Stimulated activated CD4-positive, alpha-beta T cell treated with anti-CD3 and anti-CD28 coated beads, Interleukin-12 subunit alpha, Interleukin-12 subunit beta, amount 100 ng/mL, for 24 hours (primary cell): ENCODE measurements at places on chromosomes 2 and 18.

DNA sequence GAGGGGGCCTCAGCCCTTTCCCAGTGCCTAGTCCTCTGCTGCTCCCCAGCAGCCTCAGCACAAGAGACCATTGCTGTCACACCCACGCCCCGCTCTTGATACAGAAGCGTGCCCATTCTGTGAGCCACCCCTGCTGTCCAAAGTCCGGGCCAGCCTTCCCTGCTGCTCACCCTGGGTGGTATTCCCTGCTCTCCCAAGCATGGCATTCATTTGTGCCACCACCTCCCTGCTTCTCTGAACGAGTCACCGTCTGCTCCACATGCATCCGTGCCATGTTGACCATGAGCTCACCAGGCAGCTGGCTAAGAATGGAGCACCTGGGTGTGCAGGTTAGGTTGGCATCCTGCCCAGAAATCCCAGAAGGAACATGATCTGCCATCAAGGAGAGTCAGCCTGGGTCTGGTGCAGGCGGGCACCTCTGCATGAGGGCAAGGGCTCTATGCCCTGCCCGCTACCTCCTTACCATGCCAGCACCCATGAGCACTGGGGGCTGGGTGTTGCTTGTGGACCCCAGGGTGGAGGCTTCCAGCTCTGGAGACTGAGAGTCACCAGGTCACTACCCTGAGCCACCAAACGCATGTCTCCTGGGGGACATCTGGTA is 63.0 kb downstream of the TWIST2 start:
- no peak for DNase-seq

DNA sequence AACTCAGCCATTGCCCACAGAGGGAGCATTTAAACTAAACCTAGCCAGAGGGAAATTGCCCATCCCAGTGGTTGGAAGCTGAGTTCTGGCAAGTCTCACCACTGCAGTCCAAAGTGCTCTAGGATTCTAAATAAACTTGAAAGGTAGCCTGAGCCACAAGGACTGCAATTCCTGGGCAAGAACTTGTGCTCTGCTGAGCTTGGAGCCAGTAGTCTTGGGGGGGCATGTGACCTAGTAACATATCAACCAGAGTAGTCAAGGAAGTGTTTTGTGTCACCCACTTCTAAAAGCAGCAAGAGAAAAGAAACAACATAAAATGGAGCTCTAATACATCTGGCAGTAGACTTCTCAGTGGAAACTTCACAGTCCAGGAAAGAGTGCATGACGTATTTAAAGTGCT is 167.0 kb downstream of the PTH2R start:
- no peak for DNase-seq

DNA sequence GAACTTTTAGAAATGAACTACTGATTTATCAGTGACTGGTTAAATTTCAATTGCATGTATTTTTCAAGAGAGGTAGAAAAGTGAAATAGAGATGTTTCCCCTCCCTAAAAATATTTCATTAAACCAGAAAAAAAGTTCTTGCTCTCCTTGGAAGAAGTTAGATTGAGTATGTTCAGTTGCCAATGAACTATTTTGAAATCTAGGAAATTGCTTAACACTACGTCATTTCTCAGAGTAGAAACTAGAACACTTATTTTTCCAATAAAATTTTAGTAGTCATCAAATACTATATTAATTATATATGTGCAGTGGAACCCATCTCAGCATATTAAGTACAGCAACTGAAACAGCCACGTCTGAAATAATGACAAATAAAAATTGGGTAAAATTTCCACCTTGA is 51.8 kb upstream of the STAT1 start:
- DNase-seq = no peak

DNA sequence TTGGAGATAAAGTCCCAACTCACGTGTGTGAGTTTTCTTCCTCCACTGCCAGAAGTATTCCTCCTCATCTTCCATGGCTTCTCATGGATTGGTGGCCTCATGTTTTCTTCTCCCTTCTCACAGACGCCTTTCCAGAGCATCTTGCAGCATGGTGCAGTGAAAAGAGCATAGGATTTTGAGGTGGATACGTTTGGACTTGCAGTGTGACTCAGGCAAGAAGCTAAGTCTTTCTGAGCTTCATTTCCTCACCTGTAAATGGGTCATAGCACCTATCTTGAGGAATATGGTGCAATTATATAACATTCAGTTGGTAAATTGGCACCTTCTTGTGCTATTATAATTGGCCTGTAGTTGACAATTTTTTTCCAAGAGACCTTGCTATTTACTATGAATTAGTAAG is 247.6 kb downstream of the RDH14 start:
- DNase-seq = no peak

DNA sequence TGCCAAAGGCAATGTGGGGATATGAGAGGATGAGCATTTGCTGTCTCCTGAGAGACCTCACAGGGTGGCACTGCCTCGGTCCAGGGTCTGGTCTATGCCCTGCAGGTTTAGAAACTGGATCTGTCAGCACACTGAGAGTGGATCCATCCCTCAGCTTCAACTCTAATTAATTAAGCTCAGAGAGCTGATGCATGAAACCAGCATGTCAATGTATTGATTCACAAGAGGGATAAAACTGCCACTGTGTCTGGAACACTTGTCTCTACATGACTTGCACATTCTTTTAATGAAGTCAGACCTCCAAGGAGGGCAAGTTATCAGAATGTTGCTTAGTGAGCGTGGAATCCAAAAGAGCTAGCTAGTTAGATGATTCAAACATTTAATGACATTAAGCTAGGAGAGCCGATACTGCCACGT is 22.5 kb upstream of the POLE4 start:
- no peak for DNase-seq

DNA sequence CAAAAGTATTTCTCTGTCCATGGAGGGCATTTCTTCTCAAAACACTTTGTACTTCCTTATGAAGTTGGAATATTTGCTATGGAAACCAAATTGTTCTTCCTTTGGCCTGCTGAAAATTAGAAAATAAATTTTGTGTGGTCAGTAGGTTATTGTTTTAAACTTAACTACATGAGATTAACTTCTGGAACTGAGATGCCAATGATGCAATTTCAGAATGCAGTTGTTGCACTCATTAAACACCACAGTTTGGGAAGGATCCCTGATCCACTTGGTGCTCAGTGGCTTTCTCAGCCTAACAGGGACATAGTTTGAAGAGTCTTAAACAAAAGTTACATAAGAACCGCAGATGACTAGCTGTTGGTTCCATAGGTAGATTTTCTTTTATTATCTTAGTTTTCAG is 23.3 kb upstream of the IL1R1 start:
- no peak for DNase-seq

DNA sequence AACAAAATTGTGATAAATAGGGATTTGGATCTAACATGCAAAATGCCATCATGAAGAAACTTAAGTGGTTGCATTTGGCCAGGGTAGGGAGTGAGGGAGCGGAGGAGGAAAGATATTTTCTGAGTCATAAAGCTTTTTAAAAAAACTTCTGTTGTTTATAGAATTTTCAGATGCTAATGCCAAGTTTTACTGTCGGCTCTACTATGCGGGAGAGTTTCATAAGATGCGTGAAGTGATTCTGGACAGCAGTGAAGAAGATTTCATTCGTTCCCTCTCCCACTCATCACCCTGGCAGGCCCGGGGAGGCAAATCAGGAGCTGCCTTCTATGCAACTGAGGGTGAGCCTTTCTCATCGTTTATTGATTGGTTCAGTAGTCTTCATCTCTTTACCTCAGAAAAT is 56.0 kb upstream of the PTH2R start:
- no peak for DNase-seq

GRCh38 chr18:61368001-61368400 is 34.8 kb downstream of the CDH20 start:
- DNase-seq = no peak
